ENCODE measurements at places on chromosomes 12 and 14.

GRCh38 chr12:41968599-41968998 is 176.1 kb downstream of the GXYLT1 start:
- no peak for DNase-seq

GRCh38 chr12:118356809-118357256 is 15.9 kb downstream of the TAOK3 start:
- DNase-seq = peak; percentile 63

GRCh38 chr12:53287741-53288216 is 7.6 kb upstream of the PFDN5 start:
- peak; percentile 69 for DNase-seq

DNA sequence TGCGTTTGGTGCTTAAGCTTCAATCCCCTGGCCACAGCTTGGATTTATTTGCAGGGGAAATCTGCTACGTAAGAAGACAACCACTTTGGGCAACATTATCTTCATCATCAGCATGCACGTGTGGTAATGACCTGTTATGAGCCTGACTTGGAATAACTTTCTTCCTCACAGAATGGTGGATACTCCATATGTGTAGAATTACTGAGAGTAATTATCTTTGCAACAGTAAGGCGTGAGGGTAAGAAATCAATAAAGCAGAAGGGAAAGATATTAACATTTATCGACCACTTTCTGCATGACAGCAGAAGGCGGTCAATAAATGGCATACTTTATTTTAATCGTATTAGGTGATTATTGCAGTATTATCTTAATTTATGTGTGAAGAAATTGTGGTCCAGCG is 152.7 kb downstream of the RGS6 start:
- no peak for DNase-seq

DNA sequence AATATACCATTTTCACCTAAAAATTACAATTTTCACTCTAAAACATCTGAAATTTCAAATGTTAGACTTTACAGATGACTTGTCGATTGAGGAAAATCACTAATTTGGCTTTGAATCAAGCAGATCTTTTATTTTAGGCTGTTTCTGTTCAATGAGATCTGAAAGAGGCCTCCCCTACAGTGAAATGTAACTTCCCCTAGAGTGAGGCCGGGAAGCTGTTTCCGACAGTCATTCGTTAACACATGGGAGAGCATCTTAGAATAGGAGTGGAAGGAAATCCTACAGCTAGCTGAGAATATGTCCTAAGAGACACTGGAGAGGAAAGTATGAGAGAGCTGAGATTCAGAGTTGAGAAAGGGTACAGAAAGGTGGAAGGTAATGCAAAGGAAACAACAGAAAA is 5.7 kb upstream of the C14orf93 start:
- no peak for DNase-seq

- no peak for DNase-seq
Observed at GRCh38 chr14:72826039-72826438, 67.9 kb downstream of the DPF3 start.

GRCh38 chr14:59342516-59343484 is 122.4 kb downstream of the GPR135 start:
- no peak for DNase-seq

GRCh38 chr12:104056419-104056972 is 6.5 kb upstream of the GLT8D2 start:
- DNase-seq = peak; percentile 17

DNA sequence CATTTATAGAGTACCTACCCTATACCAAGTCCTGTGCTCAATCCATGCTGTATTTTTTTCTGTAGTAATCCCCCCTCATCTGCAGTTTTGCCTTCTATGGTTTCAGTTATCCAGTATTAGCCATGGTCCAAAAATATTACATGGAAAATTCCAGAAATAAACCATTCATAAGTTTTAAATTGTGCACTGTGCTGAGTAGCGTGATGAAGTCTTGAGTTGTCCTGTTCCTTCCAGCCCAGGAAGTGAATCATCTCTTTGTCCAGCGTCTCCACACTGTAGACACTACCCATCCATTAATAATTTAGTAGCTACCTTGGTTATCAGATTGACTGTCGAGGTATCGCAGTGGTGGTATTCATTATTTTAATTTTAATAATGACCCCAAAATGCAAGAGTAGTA is 54.2 kb downstream of the SUDS3 start:
- DNase-seq = no peak

- DNase-seq = no peak
Observed at GRCh38 chr14:58464652-58465051, 37.1 kb downstream of the KIAA0586 start.

- peak; percentile 26 for DNase-seq
Observed at GRCh38 chr14:65696801-65697200, 284.3 kb downstream of the FUT8 start.
